ENCODE measurements at places on chromosomes 6 and 20.

- no peak for DNase-seq
Measured at GRCh38 chr6:24926192-24926591, 9.6 kb downstream of the RIPOR2 start.

- no peak for DNase-seq
Measured at GRCh38 chr6:158037021-158037420, 55.4 kb downstream of the SYNJ2 start.

- no peak for DNase-seq
Measured at GRCh38 chr6:124368131-124368530, 564.5 kb downstream of the NKAIN2 start.

DNA sequence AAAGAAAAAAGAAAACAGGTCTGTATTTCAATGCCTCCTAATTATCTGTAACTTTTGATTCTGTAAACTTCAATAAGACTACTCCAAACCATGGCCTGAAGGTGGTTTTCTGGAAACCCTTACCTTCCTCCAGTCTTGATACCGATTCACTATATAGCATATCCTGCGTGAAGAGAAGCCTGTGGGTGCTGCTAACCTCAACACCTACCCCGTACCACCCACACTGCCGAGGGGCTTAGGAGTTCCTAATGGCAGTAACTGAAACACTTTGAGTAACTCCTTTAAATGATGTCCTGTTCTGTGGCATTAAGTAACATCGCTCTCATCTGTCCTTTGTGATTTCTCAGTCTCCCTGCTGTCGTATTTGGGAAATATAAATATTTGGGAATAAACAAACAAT is 104.5 kb upstream of the CARMIL1 start:
- DNase-seq: no peak
